ENCODE measurements at places on chromosomes 6 and 20.

DNA sequence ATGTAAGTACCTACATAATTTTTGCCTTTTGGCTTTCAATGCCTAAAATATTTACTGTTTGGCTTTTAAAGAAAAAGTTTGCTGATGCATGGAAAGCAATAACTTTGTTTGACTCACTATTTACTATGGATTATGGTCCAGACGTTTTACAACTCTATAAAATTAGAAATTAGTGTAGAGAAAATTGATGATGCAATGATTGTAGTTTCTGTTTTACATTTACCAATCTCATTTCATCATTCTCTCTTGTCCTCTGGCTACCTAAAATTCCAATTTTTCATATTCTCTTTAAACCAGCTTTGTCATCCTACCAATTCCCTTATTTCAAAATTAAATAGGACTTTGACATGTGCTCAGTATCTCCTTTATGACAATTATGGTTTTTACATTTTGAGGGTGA, 131.0 kb downstream of the IMPG1 start:
- no peak for DNase-seq

GRCh38 chr6:137093183-137094069, 48.7 kb upstream of the IL20RA start:
- no peak for DNase-seq

- DNase-seq: no peak
Measured at GRCh38 chr6:42199106-42199981, 4.6 kb upstream of the GUCA1B start.

DNA sequence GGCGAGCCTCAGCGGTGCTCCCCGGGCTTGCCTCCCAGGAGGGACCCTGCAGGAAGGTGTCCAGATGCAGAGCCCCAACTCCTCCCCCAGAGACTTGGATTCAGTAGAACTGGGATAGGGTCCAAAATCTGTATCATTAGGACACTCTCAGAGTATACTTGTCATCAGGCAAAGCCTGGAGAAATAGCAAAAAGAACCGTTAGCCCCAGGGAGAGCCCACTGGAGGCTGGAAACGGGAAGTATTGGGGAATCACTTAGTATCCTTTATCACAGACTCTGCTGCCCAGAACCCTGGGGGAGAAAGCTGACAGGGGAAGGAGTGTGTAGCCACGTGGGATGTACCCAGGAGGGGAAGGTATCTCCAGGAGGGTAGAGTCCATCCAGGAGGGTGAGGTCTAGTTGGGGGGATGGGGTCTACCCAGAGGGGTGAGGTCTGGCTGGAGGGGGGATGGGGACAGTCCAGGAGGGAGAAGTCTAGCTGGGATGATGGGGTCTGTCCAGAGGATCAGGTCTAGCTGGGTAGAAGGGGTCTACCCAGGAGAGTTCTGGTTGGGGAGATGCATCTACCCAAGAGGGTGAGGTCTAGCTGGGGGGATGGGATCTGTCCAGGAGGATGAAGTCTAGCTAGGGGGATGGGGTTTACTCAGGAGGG, 107.2 kb downstream of the LY86 start:
- no peak for DNase-seq

DNA sequence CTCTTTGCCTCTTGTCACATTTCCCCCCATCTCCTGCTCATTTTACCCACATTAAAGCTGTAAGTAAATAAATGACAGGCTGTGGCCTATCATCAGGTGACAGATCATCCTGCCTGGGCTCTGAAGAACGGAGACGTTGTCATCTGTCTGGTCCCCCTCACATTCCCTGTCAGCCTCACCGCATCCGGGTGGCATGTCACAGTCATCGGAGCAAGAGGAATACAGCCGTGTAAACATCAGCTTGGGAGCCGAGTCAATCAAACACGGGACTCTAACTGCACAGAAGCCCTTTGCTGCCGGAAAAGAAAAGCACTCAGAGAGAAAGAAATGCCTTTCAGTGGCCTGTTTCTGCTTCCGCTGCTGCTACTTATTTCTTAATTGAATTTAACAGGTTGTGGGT, 371.9 kb upstream of the ID4 start:
- no peak for DNase-seq

- peak; percentile 14 for DNase-seq
Measured at GRCh38 chr20:33995053-33995831, 1.5 kb downstream of the RALY start.

DNA sequence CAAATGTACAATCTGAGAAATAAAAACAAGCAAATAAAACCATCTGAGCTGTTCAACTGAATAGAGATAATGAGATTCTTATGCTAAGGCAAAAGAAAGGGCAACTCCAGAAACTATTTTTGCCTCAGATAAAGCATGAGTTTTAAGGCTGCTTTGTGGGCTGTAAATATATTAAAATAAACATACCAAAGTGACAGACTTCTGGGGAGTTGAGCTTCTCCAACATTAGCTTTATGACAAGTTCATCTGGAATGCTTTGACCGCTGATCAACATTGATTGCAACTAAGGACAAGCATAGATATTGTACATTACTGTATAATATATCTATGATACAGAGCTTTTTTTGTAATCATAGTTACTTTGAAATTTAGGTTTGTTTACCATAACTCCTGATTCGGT, 19.3 kb downstream of the AK9 start:
- no peak for DNase-seq
